Stimulated activated CD4-positive, alpha-beta T cell treated with anti-CD3 and anti-CD28 coated beads, Interleukin-15, amount 100 ng/mL, for 48 hours (primary cell): ENCODE measurements at places on chromosomes 2 and 18.

DNA sequence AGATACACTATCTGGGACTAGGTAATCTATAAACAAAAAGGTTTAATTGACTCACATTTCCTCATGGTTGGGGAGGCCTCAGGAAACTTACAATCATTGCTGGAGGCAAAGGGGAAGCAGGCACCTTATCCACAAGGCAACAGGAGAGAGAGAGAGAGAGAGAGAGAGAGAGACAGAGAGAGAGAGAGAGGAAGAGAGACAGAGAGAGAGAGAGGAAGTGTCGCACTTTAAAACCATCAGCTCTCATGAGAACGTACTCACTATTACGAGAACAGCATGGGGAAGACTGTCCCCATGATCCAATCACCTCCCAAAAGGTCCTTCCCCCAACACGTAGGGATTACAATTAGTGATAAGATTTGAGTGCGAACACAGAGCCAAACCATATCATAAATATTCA, 253.5 kb upstream of the TRIB2 start:
- no peak for DNase-seq

DNA sequence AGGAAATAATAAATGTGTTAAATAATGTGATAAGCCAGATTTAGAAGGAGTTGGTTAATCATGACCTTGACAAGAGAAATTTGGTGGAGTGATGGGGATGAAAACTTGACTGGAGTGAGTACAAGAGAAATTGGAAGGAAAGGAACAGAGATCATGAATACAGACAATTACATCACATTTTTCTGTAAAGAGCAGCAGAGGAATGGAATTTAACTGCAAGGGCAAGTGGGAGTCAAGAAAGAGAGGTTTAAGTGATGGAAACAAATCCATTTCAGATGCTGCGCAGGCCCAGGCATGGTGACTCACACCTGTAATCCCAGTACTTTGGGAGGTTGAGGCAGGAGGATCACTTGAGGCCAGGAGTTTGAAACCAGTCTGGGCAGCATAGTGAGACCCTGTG, 46.7 kb downstream of the ICA1L start:
- DNase-seq, result no peak

DNA sequence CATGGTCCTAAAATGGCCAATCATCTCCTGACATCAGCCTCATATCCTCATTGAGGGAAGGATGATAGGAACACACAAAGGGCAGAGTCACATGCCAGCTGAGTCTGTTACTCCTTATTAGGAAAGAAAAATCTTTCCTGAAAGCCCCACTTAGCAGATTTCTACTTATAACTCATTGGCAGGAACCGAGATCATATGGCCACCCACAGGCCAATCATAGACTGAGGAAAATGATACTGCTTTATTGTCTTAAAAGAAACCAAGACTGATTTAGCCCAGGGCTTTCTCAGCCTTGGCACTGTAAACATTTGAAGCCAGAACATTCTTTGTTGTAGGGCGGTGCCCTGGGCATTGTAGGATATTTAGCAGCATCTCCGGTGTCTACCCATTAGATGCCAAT, 18.7 kb downstream of the GKN2 start:
- DNase-seq, result no peak

DNA sequence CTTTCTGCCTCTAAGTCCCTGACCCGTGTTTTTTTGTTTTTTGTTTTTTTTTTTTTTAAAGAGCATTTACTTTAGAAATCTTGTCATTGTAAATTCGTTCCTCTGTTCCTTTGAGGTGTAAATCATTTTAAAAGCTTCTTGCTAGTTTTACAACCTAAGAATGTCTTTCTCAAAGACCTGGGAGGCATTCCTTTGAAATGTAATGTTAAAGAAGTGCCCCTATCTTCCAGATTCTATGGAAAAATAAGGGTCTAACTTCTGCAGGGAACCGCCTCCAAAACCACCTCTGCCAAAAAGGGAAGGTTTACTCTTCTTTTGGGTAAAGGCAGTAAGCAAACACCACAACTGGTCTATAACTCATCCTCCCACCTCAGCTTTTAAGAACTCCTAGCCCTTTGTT, 259.6 kb upstream of the ZNF804A start:
- DNase-seq, result no peak

GRCh38 chr2:74585406-74586185, 31.1 kb downstream of the DOK1 start:
- DNase-seq, result no peak
